ENCODE measurements at places on chromosomes 3 and 15.

- DNase-seq: no peak
Observed at GRCh38 chr3:31729573-31729972, 196.8 kb downstream of the STT3B start.

DNA sequence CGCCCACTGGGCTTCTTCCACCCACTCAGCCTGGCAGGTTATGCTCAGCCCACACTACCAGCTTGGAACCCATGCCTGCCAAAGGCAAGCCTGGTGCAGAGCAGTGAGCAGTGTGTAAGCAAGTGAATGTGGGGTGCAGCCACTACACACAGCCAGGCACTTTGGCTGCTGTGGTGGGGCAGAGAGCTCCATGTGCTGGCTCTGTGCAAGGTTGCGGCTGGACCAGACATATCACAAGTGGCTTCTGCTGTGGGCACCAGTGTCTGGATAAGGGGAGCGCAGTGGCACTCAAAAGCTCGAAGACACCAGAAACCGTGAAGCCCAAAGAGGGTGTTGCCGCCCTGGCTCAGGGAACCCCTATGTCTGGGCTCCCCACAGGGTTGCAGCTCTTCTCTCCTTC lies 563.7 kb downstream of the SI start:
- no peak for DNase-seq

- no peak for DNase-seq
Observed at GRCh38 chr15:96367311-96368200, 37.1 kb downstream of the NR2F2 start.

GRCh38 chr3:25038922-25039321 lies 389.1 kb upstream of the RARB start:
- DNase-seq: no peak

DNA sequence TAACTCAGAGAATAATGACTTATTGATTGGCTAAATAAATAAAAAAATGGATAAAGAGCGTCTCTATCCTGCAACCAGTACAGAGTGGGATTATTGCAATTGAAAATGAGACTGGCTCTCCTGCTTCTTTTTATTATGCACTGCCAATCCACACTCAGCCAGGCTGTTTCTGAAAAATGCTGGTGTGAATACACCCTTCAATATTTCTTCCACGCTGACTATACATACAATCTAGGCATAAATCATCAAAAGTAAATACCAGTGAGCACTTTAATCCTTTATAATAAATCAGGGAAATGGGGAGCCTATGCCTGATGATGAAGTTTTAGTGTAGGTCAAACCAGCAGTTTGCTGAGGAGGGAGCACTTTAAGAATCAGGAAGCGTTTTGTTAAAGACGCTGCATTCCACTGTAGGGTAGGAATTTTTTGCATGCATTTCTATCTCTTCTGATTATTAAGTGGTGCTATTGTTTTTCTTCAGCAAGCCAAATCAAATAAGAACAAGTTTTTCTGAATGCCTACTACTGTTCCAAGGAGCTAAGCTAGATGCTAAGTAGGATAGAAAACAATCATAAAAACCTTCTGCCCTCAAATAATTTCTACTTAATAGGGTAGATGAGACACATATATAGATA lies 781.5 kb downstream of the TBL1XR1 start:
- DNase-seq: no peak

GRCh38 chr15:65918945-65919344 lies 49.7 kb downstream of the RAB11A start:
- DNase-seq: no peak

GRCh38 chr3:141049681-141050080 lies 1.5 kb upstream of the SPSB4 start:
- no peak for DNase-seq

DNA sequence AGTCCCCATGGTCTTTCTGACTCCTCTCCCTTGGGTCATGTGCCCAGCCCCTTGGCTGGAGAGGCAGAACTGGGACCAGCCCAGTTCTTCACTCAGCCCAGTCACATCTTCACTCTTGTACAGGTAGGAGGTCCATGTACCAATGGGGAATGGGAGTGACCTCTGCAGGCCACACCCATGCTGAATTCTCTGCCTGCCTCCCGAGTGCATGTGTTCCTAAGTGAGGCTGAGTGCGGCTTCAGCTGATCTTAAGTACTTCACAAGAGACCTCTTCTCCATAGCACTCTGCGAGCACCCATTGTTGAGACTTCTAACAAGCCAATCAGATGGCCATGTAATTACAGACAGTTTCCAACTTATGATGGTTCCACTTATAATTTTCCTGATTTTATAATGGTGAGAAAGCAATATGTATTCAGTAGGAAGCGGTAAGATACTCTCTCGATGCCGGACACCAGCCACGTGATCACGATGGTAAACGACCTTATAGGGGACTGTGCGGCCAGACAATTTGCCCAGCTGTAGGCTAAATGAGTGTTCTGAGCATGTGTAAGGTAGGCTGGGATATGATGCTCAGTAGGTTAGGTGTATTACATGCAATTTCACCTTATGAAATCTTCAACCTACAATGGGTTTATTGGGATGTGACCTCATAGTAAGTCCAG lies 112.1 kb downstream of the KLF13 start:
- no peak for DNase-seq

DNA sequence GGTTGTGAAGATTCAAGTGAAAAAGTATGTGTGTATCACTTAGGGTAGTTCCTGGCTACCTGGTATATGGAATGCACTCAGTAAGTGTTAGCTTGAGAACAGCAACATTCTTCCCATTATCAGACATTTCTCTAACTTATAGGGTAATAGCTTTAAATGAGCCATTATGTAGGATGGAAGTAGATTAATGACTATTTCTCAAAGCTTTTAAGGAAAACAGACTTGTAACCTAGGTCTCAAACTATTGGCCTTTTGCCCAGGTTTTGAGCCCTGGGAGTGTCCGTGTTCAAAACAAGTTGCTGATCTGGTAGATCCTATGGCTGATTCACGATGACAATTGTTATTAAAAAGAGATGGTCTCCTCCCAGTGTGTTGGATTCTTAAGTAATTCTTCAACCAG lies 129.1 kb upstream of the UMPS start:
- DNase-seq: no peak
